ENCODE measurements at places on chromosomes 5 and 9.

GRCh38 chr5:73624888-73625287 is 1.1 kb upstream of the ARHGEF28 start:
- DNase-seq = no peak

GRCh38 chr5:6402939-6403338 is 24.6 kb upstream of the MED10 start:
- DNase-seq = no peak

DNA sequence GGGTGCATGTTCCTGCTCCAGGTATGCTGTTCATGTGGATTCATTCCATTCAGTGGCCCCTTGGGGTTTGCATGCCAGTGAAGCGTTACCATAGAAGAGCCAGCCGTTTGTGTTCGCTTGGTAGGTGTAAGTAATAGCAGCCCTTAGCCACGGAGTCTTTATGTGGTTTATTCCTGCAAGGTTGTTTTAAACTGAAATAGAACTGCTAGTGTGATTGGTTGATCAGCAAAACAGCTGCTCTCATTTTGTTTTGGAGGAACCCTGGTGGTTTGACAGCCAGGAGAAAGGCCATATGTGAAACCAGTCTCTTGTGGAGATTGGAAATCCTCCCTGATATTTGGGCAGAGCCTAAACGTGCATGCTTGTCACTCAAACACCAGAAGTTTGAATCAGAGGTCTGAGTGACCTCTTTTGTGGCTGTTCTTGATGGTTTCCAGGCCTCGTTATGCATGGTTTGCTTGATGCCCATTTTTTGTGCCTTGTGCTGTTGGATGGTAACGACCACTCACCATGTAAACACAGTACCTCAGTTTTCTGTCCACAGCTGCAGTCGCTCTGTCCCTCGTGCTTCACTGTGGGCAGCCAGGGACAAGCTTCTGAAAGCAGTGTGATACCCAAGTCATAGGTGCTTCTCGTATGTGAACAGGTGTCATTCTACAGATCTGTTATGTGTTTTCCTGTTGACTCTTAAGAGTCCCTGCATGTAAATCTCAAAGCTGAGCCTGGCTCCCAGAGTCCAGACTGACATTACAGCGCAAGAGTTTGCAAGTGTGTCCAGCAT is 58.3 kb upstream of the NXNL2 start:
- DNase-seq = no peak

GRCh38 chr9:129489838-129490582 is 130.9 kb downstream of the C9orf50 start:
- DNase-seq = no peak

- DNase-seq = no peak
Measured at GRCh38 chr5:155461304-155461703, 447.7 kb downstream of the KIF4B start.

GRCh38 chr5:132003982-132004381 is 7.5 kb downstream of the ACSL6 start:
- DNase-seq = no peak

GRCh38 chr9:99192786-99193465 is 28.8 kb downstream of the ALG2 start:
- no peak for DNase-seq

DNA sequence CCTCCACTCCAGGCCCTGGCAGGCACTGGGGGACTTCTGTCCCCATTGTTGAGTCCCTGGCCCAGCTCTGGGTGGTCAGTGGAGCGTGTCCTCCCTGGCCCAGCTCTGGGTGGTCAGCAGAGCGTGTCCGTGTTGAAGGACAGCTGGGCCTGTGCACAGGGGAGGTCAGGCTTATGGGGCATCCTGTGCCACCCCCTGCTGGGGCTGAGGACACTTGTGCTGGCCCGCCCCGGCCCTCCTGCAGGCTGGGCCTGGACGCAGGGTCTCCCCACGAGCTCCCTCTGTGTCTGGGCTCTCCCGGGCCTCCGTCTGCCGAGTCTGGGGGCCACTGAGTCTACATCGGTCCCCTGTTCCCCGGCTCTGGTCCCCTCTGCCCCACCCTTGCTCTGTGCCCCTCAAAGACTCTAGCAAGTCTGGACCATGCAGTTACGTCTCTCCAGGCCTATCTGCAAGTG is 11.5 kb upstream of the CLIC3 start:
- DNase-seq = no peak

- no peak for DNase-seq
Measured at GRCh38 chr9:130171226-130172148, 717 bp upstream of the NCS1 start.

DNA sequence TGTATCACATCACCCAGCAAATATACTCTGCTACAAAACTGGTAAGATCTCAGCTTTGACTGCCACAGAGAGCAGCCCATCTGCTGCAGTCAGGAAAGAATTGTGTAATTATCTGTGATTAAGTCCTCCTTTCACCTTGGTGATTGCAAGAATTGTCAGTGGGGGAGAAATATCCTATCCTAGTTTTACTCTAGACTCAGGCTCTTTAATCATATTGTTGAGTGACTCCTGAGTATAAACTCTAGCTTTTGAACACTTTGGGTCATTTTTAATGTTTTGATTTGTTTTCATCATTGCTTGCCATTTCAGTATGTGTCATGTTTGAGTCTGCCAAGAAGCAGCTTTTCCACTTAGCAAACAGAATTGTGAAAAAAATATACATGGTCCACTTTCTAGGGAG is 32.1 kb downstream of the VCAN start:
- DNase-seq = no peak

GRCh38 chr5:76664079-76664478 is 40.9 kb upstream of the F2RL2 start:
- DNase-seq = no peak

GRCh38 chr5:151115272-151115905 is 34.6 kb upstream of the TNIP1 start:
- DNase-seq = peak; percentile 58

DNA sequence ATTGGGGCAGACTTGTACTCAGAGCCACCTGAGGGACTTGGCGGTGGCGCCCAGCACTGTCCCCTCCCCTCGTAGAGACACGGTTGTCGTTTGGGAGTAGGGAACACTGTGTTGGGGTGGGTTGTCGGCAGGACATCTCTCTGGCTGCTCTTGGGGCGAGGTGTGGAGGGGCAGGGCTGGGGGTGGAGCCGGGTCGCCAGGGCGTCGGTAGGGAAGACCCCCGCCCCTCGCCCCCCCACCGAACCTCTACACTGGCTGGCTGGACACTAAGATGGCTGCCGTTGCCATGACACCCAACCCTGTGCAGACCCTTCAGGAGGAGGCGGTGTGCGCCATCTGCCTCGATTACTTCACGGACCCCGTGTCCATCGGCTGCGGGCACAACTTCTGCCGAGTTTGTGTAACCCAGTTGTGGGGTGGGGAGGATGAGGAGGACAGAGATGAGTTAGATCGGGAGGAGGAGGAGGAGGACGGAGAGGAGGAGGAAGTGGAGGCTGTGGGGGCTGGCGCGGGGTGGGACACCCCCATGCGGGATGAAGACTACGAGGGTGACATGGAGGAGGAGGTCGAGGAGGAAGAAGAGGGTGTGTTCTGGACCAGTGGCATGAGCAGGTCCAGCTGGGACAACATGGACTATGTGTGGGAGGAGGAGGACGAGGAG is 778 bp downstream of the TRIM41 start:
- DNase-seq = no peak

DNA sequence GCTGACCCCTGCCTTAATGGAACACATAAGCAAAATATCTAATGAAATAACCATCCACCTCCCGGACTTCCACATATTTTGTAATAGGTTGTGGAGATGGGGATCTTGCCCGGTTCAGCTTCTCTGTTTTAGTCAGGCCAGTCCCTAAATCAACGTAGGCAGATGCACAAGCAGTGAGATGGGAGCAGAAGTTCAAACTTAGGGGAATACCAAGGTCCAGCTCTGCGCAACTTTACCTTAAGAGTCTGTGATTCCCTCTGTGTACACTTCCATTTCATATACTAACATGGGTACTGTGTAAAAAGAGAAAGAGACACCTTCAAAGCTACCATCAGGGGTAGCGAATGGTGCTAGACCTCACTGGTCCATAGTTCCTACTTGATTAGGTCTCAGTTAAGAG is 110.9 kb downstream of the NTRK2 start:
- no peak for DNase-seq

GRCh38 chr9:76707510-76707909 is 56.7 kb upstream of the PCA3 start:
- DNase-seq = no peak

DNA sequence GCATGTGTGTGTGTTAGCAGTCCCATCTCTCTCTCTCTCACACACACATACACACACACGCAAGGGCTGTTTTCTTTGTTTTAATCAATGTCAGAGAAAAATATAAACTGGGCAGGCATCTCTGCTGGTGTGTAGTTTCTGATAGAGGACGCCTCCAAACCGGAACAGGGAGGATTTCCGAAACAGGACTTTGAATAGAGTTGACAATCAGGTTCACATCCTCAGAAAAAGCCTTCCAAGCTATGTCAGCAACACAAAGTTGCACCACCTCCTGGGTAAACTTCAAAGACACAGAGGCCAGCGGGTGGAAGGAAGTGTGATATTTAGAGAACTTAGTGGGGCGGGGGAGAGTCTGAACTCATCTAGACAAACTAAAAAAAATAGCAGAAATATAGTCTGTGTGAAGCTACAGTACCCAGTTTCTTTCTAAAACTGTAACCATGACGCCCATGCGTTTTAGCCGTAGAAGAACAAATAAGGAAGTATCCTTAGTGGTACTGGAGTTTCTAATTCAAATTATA is 1.2 kb downstream of the ST8SIA4 start:
- peak; percentile 41 for DNase-seq

DNA sequence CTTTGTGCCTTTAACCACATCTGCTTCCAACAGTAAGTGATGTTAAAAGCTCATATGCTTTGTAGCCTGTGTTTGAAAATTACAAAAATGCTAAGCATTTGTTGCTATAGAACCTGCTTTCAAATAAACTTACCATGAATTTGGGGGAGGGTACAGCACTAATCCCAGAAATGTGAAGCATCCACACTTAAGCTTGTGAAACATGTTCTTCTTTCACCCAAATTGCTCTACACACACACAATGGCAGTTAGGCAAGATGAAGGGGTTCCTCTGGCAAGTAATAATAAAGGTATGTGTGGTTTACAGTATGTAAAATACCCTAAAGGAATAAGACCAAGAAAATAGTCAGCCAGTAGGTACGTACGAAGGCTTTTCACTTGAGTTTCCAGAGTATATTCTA is 165.6 kb downstream of the SMARCA2 start:
- DNase-seq = no peak

DNA sequence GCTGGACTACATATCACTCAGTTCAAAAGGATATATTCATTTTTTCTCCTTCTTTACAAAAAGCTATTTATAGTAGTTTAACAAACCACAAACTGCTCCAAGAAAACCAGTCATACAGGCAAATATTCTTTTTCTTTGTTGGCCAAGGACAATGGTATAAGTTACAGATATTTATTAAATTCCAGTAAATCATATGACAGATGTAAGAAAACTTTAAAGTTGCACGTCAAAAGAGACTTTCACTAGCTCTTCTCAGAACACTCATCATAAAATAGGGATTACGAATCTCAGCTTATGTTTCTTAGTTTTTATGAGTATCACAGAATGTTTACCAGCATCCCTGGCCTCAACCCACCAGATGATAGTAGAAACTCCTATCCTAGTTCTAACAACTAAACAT is 67.2 kb downstream of the ANKRD31 start:
- no peak for DNase-seq

- no peak for DNase-seq
Measured at GRCh38 chr5:132013711-132014110, 2.3 kb upstream of the ACSL6 start.

- DNase-seq = no peak
Measured at GRCh38 chr9:123678038-123678877, 251.7 kb downstream of the DENND1A start.

DNA sequence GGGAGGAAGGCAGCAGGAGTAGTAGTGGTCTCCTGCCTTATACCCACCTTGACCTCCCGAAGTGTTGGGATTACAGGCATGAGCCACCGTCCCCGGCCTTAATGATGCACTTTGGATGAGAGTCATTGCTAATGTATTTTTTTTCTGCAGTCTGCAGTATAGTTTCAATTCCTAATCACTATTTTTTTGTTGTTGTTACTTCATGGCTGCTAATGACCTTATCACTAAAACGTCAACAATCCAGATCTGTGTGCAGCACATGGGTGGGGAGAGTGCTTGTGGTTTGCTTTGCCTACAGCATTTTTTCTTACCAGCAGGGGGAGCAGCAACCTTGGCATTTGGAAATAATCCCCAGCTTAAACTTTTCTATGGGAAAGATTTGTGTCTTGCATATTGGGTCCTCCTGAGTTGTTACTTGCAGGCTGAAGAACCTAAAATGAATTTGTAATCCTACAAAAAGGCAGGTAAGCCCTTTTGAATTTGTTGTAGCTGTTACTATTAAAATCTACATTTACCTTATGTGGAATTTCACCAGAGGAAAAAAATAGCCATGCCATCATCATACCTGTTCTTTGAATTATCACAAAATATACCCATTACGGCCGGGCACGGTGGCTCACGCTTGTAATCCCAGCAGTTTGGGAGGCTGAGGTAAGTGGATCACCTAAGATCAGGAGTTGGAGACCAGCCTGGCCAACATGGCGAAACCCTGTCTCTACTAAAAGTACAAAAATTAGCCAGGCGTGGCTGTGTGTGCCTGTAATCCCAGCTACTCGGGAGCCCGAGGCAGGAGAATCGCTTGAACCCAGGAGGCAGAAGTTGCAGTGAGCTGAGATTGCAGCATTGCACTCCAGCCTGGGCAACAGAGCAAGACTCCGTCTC is 6.3 kb upstream of the MED7 start:
- peak; percentile 56 for DNase-seq

DNA sequence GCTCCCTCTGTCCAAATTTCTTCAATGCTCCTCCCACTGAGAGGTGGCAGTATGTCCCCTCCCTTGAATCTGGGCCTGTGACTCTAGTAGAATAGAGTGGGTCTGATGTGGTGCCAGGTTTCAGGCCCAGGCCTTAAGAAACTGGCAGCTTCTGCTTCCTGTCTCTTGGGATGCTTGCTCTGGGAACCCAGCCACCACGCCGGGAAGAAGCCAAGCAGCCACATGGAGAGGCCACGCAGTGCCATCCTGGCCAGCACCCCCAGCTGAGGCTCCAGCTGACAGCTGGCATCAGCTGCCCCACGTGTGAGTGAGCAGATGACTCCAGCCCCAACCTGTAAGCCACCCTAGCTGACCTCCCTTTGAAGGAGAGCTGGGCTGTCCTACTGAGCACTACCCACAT is 7.3 kb upstream of the TSPAN17 start:
- DNase-seq = no peak

DNA sequence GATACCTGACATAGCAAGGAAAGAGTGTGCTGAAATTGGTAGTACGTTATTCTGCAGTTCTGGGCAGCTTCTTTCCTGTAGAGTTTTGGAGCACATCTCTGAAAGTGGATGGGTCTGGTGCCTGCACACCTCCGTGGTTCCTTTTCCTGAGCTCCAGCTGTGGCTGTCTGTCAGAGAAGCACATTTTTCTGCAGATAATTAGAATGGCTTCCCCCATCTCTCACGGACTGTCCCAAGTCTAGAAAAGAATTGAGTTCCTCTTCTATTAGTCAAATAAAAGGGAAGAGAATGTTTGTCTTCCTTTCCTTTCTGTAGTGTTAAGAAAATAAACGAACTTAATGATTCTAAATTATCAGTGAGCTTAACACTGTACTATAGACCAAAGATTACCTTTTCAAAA is 55.7 kb downstream of the VCAN start:
- no peak for DNase-seq
